ENCODE measurements at places on chromosomes 12 and 14.

- DNase-seq = no peak
Observed at GRCh38 chr12:85775091-85775490, 61.1 kb downstream of the RASSF9 start.

DNA sequence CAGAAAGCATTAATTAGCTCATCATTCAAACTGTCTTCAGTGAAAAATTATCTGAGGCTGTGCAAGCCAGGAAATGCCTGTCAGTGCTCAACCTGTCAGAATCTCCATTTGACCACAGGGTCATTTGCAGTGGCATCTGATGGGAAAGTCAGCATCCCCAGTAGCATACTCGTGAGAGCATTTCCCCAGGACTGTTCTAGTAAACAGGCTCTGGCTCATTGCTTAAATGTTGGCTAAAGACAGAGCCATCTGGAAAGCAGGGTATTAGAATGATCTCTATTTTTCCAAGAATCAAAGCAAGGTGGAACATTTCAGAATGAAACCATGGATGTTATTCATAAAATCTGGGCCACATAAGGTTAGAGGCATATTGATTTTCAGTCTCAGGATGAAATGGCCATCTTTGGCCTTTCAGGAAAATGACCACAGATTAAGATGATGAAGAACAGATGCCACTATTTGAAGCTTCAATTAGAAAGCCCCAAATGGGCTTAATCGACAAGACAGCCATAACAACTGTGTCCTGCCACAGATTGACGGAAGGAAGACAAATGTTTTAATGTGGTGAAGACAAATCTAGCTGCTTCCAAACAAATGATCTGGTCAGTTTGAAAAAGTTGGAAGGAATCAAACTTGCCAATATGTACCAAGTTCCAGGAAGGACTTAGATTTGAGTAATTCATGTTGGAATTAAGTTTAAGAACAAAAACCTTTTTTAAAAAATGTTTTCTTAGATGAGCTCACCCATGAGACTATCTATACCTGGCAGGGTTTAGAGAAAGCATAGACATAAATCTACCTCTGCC lies 94.0 kb upstream of the FAR2 start:
- DNase-seq = no peak

DNA sequence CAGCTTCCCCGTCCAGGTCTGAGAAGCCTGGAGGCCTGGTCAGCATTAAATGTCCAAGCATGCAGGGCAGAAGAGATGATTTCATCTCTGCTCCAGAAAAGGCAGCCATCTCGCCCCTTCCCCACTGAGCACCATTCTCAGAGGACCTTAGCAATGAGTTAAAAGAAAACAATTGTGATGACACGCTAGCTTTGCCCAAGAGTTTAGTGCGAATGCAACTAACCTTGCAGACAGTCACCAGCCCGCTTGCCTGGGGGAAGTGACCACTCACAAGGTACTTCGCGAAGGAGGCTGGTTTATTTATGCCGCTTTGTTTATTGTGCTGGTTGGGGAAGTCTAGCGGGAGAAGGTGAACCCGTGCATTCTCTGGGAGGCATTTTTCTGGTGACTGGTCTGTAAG lies 170.7 kb downstream of the RBM19 start:
- DNase-seq = no peak

DNA sequence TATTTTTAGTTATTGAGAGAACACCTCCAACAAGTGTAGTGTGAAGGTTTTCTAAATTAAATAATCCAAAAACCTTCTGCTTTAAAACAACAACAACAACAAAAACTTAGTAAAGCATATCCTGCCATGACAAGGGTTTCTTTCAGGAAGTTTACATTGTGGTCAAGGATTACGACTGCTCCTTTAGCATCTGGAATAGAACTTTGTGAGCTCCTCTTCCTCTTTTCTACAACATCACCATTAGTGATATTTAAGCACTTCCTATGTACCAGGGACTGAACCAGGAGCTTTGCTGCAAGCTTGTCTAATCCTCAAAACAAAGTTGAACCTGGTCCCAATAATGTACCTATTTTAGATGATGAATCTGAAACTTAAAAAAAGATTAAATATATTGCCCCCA lies 315.4 kb upstream of the KITLG start:
- DNase-seq = no peak

DNA sequence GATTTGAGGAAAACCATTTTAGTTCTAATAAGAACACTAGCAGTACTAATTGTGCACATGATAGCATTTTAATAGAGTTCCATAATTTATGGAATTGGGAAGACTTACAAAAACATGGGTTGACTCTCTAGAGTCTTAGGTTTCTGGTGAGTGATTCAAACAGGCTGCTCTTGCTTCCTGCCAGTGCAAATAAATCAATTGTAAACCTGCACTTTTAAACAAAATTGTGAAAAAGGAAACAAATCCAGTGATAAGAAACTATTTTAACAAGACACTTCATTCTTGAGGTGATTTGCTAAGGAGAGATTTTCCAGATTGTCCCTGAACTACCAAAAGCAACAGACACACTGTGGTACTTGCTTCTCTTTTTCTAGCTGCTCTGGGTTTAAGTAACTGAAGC lies 112.2 kb downstream of the CACNA1C start:
- DNase-seq = no peak

- DNase-seq = no peak
Observed at GRCh38 chr12:46770501-46771183, 55.2 kb downstream of the SLC38A4 start.

- no peak for DNase-seq
Observed at GRCh38 chr12:3882896-3883564, 9.8 kb upstream of the PARP11 start.

DNA sequence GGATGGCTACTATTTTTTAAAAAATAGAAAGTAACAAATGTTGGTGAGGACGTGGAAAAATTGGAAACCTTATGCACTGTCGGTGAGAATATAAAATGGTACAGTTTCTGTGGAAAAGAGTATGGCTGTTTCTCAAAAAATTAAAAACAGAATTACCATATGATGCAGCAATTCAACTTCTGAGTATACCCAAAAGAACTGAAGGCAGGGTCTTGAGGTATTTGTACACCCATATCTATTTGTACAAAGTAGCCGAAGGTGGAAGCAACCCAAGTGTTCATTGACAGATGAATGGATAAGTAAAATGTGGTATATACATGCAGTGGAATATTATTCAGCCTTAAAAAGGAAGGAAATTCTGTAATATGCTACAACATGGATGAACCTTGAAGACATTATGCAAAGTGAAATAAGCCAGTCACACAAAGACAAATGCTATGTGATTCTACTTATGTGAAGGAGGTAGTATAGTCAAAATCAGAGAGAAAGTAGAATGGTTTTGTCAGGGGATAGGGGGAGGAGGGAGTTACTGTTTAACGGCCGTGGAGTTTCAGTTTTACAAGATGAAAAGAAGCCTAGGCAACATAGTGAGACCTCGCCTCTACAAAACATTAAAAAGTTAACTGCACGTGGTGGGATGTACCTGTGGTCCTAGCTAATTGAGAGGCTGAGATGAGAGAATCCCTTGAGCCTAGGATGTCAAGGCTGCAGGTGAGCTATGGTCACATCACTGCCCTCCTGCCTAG lies 38.4 kb upstream of the CCT2 start:
- DNase-seq = no peak
